MM.1S (cell line): ENCODE measurements at places on chromosomes 13 and 19.

- DNase-seq, result no peak
These were observed 6.5 kb upstream of the LTBP4 start for GRCh38 chr19:40594657-40595091.

DNA sequence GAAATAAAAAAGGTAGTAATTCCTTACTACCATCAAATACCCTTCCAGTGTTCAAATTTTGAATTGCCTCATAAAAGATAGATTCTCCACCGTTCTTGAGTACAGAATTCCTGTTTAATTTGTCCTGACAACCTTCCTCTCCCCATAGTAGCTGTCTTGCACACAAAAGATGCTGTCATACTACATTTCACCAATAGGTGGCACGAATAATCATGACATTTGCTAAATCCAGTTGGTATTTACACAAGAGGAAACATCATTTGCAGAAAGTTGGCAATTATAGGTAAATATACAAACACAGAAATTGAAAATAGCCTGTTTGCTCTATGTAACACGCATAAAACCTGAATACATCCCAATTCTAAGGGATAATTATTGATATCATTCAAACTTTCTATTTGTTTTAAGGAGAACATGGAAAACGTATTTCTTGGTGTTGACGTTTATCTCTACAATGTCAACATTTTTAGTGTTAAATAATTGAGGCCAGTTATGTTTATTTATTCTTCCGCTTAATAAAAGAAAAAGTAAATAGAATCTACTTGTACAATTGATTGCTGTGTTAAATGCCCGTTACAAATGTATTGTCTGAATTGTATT is 58.3 kb upstream of the CLDN10 start:
- DNase-seq, result peak; percentile 65

GRCh38 chr19:10078329-10078728 is 7.8 kb upstream of the SHFL start:
- no peak for DNase-seq

DNA sequence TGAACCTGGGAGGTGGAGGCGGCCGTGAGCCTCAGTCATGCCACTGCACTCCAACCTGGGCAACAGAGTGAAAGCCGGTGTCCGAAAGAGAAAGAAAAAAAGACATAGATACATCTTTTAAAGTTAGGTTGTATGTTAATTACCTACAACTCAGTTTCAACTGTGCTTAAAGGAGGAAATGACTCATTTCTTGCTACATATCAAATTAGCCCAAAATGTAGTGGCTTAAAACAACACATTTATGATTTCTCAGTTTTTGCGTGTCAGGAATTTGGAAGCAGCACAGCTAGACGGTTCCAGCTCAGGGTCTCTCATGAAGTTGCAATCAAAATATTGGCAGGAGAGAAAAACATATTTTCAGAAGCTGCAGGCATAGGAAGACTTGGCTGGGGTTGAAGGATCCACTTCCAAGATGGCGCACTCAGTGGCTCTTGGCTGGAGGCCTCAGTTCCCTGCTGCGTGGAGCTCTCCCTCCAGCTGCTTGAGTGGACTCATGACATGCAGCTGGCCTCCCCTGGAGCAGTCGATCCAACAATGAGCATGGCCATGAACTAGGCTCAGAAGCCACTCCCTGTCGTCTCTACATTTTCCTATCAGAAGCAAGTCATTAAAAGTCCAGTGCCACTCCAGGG is 7.1 kb downstream of the LDLR start:
- DNase-seq, result peak; percentile 90

- DNase-seq, result no peak
These were observed 56.5 kb downstream of the TSHZ3 start for GRCh38 chr19:31292639-31293185.
